ENCODE measurements at places on chromosomes 13 and 19.

GRCh38 chr13:41970918-41971317, 10.0 kb upstream of the VWA8 start:
- DNase-seq, result no peak

- no peak for DNase-seq
Observed at GRCh38 chr19:33504058-33504444, 17.5 kb downstream of the PEPD start.

DNA sequence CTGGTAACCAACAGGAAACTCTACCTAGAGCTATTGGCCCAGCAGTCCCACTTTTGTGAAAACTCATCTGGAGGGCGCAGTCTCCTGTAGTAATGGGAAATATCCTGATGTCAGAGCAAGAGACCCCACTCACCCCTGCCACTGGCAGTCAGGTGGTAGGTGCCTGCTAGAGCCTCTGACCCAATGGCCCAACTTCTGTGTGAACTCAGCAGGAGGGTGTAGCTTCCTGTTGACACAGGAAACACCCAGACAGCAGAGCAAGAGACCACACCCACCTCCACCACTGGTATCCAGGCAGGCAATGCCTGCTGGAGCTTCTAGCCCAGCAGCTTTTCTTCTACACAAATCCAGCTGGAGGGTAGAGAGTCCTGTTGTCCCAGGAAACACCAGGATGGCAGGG, 1176.8 kb upstream of the PRR20A start:
- DNase-seq, result no peak

DNA sequence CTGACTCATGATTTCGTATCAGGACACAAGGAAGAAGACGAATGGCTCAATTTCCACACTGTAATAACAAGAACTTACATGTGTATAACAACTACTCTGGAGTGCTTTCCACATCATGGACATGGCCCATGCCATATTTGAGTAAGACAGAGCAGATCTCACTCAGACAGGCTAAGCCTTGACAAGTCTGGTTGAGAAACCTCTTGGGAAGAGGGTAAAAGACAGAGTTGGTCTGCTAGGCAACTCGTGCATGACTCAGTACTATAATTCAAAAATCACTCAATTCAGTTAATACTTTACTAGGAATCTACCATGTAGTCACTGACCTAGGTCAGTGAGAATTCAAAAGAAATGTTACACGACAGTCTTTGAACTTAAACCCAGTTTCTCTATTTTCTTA, 5.7 kb upstream of the THSD1 start:
- peak; percentile 57 for DNase-seq

GRCh38 chr19:1318678-1319471, 33.2 kb downstream of the EFNA2 start:
- DNase-seq, result no peak

DNA sequence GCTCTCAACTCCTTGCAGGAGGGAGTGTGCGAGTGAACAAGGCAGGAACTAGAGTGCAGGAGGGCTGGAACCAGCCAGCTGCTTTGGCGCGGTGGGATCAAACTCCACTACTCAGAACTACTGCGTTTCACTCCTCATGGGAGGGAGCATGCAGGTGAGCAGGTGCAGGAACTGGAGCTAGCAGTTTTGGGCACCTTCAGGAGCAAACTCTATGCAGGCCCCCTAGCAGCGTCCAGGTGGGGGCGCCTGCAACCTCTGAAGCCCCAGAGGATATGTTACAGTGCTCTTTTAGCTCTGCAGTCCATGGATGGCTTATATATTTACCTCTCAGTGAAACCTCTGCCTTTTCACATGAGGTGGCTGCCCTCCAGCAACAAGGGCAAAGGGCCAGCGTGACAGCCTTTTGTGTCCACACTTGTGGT, 1303.4 kb downstream of the PCDH9 start:
- no peak for DNase-seq

- no peak for DNase-seq
Observed at GRCh38 chr13:48630291-48630690, 23.4 kb upstream of the CYSLTR2 start.

DNA sequence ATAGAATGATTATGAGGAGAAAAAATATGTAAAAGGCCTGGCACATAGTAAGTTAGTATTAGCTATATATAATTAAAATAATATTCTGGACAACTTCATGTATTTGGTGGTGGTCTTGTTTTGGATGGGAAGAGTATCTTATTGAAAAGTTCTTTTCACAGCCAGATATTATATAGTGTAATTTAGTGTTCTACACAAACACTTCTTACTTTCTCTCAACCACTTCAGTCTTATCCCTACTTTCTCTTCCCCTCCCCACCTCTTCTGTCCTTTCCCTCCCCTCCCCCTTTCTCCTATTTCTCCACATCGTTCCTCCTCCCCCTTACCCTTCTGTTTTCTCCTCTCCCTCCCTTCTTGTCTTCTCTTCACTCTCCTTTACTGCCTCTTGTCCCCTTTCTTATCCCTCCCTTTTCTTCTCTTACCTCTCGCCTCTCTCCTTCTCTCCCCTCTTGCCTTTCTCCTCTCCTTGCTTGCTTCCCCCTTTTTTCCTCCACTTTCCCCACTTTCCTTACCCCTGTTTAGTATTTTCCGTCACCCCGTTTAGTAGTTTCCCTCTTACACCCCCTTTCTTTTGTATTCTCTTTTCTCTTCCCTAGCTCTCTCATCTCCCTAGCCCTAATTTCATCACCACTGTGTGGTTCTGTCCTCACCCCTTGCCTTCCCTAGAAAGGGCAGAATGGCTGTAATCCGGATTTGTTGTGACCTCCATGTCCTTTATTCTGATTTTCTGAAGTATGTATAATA, 107.2 kb upstream of the MLNR start:
- DNase-seq, result no peak

DNA sequence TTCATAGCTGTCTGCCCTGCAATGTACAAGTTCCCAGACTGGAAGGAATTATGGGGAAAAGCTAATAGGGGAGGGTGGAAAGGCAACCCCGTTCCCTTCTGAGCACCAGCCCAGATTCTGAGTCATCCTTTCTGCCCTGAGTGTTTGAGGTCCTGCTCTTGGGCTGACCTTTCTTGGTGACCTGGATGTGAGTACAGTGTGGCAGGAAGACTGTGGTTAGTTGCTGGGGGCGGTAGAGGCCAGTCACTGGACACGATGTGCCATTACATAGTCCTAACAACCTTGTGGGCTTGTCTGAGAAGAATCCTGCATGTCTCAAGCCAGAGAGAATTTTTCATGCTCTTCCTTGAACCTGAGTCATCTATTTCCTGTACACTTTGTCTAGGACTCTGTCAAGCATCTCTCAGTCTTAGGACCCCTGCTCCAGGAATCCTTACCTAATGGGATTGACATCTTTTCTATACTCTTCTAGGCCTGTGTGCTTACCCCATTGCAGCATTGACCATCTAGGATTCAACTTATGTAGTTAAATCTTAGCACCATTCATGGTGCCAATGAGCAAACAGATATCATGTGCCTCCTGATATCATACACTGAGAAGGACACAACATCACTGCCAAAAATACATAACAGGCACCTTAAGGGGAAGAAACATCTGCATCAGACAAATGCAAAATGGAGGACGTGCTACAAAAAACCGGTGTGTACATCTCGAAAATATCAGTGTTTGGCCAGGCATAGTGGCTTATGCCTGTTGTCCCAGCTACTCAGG, 8.1 kb upstream of the ANGPTL4 start:
- peak; percentile 91 for DNase-seq
